ENCODE measurements at places on chromosomes 3 and 15. TPM values are rescaled to one million over a fixed set of nuclear protein-coding genes. Genes with fewer than 3 reads are reported as not detected.
A peak's percentile ranks its signal among the peaks of the same experiment; 100 is the strongest.

DNA sequence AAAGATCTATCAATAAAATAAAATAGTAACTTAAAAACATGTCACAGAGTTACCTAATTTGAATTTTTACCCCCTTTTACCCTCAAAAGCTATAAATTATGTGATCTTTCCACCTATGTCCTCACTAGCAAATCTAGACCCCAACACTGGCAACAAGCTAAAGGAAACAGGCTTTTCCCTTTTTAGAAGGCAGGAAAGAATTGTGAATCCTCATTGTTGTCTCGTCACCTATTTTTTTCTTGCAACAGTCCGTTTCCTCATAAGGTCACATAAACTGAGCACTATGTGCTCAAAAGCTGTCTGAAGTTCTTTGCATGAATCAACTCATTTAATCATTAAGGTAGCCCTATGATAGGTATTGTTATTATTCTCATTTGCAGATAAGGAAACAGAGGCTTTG is 34.6 kb upstream of the DAZL start:
- no peak for DNase-seq

DNA sequence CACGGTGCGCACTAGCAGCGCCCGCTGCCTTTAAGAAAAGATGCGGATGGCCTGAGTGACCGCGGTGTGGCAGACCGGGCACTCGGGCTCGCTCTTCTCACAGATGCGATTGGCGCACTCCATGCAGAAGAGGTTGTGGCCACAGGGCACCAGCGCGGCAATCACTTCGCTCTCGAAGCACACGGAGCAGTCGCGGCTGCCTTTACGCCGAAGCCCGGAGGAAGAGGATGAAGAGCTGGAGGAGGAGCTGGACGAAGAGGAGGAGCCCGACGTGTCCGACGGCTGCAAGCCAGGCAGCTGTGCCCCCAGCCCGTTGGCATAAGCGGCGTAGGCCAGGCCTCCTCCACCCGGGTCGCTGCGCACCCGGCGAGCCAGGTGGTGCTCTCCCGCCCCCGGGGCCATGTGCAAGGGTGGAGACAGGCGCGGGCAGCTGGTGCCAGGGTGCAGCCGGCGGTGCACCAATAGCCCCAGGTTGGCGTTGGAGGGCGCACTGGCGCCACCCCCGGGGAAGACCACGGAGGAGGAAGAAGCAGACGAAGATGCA is 2.6 kb downstream of the MEX3B start:
- no peak for DNase-seq

- no peak for DNase-seq
Measured at GRCh38 chr15:81271761-81272644, 51.9 kb downstream of the STARD5 start.

- DNase-seq: no peak
Measured at GRCh38 chr3:132695422-132695821, 26.8 kb downstream of the NPHP3 start.

DNA sequence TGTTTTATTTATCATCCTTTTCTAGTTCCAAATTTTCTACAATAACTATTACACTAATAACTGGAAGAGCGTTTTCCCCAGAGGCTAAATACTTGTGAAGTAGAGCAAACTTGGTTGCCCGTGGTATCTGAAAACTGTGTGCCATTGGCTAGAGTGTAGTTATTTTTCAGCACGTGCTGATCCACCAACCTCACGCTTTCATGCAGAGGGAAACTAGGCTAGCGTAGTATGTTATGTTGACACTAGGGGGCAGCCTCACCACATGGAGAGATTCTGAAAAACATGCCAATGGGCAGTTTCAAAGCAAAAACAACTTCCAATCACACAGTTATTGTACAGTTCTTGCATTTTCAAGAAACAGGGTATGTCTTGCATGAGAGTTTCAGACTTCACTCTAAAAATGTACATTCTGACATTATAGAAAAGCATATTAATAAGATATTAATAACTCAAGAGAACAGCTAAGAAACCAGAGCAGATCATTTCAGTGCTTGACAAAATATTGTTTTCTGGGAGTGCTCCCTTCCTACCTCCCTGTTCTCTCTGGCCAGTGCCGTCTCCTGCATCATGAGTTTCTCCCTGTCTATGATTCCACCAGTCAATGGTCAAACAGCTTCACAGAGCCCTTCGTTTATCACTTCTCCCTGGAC is 39.7 kb downstream of the SPATA12 start:
- peak; percentile 61 for DNase-seq

- no peak for DNase-seq
Measured at GRCh38 chr15:92044203-92044909, 190.8 kb downstream of the SLCO3A1 start.

DNA sequence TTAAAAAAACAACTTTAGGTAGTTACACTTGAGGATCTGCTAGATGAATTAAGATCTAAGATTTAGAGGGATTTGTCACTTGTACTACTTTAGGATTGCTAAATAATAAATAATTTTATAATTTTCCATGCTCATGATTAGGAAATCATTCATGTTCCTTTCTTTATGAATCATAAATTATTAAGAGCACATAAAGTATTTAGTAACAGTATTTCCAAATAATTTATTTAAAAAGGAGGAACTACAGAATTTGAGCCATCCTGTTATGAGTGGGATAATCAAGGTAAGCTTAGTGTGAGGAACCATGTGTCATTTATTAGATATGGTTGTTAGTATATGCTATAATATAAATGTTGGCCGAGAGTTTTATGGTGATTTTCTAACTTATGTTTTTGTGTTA is 37.5 kb upstream of the C3orf38 start:
- peak; percentile 0 for DNase-seq

- DNase-seq: no peak
Measured at GRCh38 chr3:176032043-176032442, 1165.2 kb downstream of the TBL1XR1 start.

DNA sequence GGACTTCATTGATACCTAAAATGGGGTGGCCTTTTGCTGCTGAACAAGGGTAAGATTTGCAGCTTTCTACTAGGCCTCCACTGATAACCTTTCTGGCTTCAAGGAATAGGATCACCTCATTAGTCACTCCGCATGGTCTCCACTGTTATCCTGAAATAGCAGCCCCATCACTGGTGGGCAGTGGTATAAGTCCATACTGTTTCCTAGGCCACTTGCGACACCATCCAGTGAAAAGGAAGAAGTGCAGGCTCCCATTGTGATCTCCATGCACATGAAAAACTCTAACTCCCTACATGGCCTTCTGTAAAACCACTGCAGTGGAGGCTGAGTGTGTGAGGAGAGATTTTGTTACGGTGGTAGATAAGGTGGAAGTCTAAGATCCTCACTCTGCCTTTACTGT is 1455.9 kb downstream of the SI start:
- DNase-seq: no peak

- no peak for DNase-seq
Measured at GRCh38 chr3:6861625-6862000, 698 bp downstream of the GRM7 start.

- no peak for DNase-seq
Measured at GRCh38 chr15:57172925-57173324, 203.4 kb upstream of the CGNL1 start.

- no peak for DNase-seq
Measured at GRCh38 chr15:41492597-41493204, 973 bp upstream of the ITPKA start.

GRCh38 chr3:72633121-72633520 is 215.1 kb downstream of the SHQ1 start:
- DNase-seq: no peak

- peak; percentile 50 for DNase-seq
Measured at GRCh38 chr15:90001683-90002427, 731 bp downstream of the ZNF710 start.

GRCh38 chr3:77084511-77084910 is 44.6 kb downstream of the ROBO2 start:
- DNase-seq: no peak

GRCh38 chr3:146227486-146227885 is 23.4 kb downstream of the PLSCR4 start:
- no peak for DNase-seq

DNA sequence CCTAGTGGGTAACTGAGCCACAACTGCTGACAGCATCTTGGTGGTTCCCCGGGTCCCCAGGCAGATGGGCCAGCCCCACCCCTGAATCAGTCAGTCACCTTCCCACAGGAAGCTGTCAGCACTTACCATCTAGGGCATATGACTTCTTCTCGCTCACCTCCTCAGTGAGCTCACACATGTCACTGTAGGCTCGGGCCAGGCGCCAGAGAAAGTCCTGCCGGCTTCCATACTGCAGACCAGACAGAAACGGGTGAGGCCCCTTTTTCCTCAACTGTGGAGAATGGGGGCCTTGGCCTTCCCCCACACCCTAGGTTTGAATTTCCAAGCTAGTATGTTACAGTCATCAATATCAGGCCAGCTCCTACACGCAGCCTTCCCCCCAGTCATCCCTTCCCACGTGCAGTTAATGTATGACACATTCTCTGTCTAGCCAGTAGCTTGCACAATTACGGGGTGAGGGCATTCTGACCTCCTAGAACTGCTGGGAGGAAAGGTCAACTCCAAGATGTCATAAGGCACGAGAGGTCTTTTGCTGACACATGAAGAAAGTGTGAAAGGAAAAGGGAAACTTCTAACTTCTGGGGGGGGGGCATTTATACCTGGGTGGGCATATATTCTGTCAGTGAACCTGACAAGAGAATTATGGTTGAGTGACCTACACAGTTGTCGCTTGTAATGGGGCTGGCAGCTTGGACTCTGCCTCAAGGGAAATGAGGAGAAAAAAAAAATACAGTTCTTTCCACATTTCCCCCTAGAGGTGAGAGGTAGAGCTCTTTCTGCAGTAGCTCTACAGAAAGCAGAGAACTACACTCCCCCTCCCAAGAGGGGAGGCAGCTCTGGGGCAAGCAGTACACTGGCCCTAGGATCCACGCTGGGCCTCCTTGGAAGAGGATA is 10.9 kb downstream of the RMDN3 start:
- peak; percentile 44 for DNase-seq

DNA sequence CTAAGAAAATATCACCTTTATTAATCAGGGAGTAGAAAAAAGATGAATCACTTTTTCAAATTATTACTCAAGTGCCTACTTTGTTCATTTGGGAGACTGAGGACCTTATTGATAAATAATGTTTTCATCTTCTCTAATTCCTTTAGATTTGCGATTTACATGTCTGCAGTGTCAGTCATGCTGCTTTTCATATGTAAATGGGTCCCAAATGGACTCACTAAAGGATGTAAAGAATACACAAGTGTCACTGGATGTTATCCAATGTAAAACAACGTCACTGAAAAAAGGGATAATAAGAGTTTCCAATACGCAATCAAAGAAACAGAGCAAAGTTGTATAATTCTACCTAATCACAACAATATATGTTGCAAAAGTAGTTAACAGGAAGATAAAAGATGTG is 84.9 kb downstream of the TFDP2 start:
- DNase-seq: no peak

- DNase-seq: no peak
Measured at GRCh38 chr3:72768936-72769335, 79.3 kb downstream of the SHQ1 start.

DNA sequence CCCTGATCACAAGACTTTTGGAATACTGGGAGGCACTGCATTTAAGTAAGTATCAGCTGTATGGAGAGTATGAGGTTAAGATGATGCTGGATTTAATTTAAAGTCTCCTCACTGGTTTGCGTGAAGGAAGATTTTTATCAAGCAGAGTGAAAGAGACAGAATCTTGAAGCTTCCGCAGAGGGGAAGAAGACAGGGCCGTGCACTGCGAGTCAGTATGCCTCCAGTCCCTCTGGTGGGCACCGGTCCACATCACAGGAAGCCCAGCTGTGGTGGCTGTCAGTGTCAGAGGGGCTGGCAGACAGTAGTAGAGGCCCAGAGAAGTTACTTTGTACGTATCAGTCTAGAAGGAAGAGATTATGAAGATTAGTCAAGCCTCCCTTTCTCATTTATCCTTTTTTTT is 379.0 kb upstream of the TPRG1 start:
- peak; percentile 33 for DNase-seq

GRCh38 chr3:10602271-10602670 is 96.9 kb upstream of the ATP2B2 start:
- DNase-seq: no peak

The PP2D1 gene
- 0.41 TPM for polyA plus RNA-seq

The TRAT1 gene
- 0.37 TPM for polyA plus RNA-seq

The CHST2 gene
- 6.1 TPM for polyA plus RNA-seq

The CLRN1 gene
- not detected for polyA plus RNA-seq

The TRPM7 gene
- 8.1 TPM for polyA plus RNA-seq

The POLR2M gene
- 29.4 TPM for polyA plus RNA-seq

The ITGA11 gene
- polyA plus RNA-seq: not detected

The GRK7 gene
- polyA plus RNA-seq: 0.04 TPM

The SH3GL3 gene
- polyA plus RNA-seq: not detected

The CATSPER2 gene
- not detected for polyA plus RNA-seq

The PCLAF gene
- polyA plus RNA-seq: not detected

The TERC gene
- not detected for polyA plus RNA-seq

The PRKCD gene
- 123 TPM for polyA plus RNA-seq

The AADACL2 gene
- polyA plus RNA-seq: not detected

The ZNF148 gene
- 34.1 TPM for polyA plus RNA-seq

The CCPG1 gene
- 21.1 TPM for polyA plus RNA-seq

The COL6A5 gene
- not detected for polyA plus RNA-seq

The PPP4R2 gene
- 4.2 TPM for polyA plus RNA-seq

The HYAL2 gene
- 25.8 TPM for polyA plus RNA-seq

The CHRNB4 gene
- not detected for polyA plus RNA-seq

The CNBP gene
- 845 TPM for polyA plus RNA-seq
